ENCODE measurements at places on chromosomes 5 and 9.

DNA sequence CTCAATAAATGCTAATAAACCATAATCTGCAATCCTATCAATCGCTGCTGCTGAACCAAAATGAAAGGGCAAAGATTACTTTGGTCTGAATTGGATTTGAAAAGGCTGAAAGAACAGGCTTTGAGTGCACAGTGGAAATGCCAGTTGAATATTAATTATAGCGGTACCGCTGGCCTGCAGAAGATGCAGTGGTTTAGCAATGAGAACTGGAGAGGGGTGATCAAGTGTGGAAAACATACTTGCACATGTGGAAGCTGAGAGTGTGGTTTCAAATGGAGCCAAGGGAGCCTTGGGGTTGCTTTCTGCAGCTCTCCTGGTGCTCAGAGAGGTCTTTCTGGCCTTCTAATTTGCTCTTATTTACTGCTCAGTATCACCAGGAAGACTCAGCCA is 133.9 kb downstream of the PTTG1 start:
- DNase-seq: no peak

- no peak for DNase-seq
Observed at GRCh38 chr9:133950629-133951111, 41.5 kb downstream of the VAV2 start.

DNA sequence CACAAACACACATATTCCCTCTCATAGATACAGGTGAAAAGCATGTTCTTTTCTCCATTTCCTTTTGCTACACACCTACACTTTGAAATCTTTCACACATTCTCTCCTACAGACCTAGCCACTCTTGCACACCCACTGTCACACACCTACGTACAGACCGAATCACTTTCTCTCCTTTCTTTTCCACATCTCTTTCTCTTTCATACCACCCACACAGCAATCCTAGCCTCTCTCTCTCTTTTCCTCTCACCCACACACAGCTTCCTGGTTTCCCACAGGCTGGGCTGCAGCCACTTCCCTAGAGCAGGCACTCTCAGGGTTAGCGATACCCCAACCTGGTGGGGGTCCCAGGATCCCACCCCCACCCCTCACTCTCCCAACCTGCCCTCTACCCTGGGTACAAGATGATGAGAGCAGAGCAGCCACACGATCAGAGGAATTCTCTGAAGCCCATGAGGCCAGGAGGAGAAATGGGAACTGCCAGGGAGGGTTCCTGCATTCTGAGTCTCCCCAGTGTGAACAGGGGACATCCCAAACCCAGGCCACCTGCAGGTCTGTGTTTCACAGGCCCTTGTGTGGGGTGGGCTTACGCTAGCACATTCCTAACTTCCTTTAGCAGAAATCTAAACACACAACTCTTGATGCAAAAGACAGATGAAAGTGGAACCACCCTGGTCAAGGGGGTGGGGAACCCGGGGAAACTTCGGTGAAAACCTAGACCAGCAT is 17.1 kb upstream of the SYNPO start:
- DNase-seq: no peak

DNA sequence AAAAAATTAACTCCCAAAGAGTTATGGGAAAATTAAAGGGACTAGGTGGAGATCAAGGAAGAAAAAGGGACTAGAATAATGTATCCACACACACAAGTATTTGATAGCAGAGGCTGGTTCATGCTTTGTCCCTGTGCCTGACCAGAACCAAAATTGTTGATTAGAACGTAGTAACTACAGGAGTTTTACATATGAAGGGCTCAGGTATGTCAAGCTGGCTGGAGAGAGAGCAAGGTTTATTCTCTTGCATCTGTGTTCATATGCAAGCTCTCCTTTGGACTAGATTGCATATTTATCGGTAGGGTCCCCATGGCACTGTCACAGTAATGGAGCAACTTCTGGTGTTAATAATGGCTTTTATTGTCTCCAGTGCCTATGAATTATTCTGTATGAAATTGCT is 239.9 kb upstream of the TRPM3 start:
- no peak for DNase-seq

GRCh38 chr5:39302472-39302871 is 61.8 kb downstream of the C9 start:
- no peak for DNase-seq

DNA sequence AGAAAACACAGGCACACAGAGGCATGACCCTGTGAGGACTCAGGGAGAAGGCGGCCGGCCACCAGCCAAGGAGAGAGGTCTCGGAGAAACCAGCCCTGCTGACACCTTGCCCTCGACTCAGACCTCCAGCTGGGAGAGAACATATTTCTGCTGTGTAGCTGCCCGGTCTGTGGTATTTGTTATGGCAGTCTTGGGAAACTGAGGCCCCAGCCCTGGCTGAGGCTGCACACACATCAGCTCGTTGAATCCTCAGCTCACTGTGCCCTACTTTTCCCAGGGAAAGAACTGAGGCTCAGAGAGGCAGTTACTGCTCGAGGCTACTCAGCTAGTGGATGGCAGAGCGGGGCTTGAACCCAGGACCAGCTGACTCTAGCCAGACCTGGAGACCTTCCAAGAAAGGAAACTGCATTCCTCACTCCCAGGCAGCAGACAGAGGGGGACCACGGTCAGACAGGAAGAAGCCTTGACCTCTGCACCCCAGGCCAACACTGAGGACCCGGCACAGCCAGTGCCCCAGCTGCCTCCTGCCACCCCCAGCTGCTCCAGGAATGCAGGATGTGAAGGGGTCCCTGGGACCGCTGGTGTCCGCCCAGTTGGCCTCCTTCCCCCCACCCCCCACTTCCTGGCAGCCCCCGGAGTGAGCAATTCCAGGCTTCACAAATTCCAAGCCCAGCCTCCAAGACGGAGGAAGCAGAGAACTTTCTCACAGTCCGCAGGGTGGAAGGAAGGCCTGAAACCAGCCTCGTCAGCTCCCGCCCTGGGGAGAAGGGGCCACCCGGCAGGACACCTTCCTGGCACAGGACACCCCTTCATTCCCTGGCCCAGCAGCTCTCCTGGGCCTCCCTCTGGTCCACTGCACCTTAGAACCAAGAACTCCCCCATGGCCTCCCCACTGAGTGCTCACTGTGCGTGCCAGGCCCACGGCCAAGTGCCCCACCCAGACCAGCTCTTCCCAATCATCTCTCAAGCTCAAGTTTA is 69.9 kb downstream of the LRSAM1 start:
- DNase-seq: no peak

DNA sequence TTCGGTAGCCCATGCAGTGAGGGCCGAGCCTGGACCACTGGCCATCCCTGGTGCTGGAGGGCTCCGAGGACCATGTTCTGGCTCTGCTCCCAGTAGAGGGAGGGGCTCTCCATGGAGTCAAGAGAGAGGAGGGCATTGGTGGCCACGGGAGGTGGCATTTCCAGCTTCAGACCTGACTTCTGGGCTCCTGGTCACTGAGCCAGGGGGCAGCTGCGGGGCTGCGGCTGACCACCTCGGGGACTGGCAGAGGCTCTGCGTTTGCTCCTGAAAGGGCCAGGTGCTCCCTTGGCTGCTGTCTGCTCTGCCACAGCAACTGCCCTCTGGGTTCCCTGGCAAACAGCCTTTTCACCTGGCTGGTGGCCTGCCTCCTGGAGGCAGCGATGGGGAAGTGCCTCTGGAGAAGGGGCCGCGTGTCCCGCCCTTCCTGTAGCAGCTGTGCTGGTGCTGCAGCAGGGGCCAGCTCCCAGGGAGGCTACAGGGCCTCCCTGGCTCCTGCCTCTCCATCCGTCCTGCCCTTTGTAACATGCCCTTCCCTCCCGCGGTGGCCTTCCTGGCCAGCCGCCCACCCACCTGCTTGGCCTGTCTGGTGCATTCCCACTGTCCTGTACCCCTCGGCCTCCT is 144.6 kb downstream of the CACNA1B start:
- no peak for DNase-seq

DNA sequence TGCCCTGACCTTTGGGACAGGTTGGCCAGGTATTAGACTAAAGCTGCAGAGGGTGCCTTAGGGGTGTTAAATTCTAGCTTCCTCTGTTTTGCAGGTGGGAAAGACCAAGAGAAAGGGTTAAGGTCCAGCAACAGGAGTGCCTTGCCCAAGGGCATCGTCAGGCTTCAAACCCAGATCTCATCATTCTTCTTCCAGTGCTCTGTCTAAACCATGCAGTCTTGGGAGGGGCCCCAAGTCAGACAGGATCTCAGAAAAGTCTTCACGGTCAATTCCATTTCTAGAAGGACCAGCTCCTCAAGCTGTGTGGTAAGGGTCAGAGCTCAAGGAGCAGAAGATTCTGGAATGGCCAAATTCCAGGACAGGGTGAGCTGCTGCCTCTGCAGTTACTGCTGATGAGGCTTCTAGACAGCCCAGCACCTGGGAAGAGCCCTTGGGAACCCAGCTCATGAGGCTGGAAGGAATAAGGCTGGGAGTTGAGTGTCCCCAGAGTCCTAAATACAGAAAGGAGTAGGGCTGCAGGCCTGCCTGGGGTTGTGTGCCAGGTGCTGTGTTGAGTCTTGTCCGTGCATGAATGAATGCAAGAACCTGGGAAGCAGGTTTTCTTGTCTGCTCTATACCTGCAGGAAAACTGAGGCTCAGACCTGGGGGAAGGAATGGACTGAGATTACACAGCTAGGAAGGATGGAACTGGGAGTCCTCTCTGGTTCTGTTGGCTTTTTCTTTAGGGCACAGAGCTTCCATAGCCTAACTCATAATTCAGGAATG is 69.3 kb downstream of the WWC1 start:
- peak; percentile 58 for DNase-seq

- peak; percentile 1 for DNase-seq
Observed at GRCh38 chr5:33738967-33739366, 152.8 kb downstream of the ADAMTS12 start.

DNA sequence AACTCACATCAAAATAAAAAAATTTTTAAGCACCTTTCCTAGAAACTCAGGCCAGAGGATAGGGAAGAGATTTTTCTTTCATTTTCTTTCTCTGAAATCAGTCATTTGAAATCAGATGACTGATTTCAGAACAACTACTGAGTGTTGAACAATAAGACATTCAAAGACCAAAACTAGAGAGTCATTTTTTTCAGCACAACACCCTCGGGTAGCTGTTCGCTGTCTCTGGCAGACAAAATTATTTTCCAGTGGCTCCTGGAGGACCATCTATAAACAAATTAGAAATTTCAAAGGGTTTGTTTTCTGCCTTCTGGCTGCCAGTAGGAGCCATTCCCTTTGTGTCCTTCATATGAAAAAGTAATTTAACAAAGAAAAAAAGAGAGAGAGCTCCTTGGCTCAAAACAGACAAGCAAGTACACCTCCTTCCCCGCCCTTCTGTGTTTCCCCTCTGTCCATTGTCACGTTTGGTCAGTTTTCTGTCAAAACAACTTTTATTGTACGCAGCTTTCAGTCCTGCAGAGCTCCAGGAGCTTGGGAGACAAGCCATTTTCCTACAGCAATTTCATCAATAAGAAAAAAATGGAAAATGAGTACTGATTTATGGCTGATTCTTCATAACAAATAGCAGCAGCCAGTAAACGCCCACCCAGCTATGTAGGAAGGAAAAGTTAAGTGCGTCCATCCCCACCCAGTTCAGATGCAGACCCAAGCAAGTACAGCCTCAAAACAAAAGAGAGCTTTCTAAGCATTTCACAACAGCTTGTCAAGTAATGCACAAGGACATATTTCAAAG is 405.2 kb downstream of the ZNF608 start:
- no peak for DNase-seq

- DNase-seq: peak; percentile 8
Observed at GRCh38 chr9:35415402-35416097, 74.4 kb upstream of the RUSC2 start.

GRCh38 chr9:70475211-70475610 is 60.8 kb upstream of the KLF9 start:
- DNase-seq: no peak

DNA sequence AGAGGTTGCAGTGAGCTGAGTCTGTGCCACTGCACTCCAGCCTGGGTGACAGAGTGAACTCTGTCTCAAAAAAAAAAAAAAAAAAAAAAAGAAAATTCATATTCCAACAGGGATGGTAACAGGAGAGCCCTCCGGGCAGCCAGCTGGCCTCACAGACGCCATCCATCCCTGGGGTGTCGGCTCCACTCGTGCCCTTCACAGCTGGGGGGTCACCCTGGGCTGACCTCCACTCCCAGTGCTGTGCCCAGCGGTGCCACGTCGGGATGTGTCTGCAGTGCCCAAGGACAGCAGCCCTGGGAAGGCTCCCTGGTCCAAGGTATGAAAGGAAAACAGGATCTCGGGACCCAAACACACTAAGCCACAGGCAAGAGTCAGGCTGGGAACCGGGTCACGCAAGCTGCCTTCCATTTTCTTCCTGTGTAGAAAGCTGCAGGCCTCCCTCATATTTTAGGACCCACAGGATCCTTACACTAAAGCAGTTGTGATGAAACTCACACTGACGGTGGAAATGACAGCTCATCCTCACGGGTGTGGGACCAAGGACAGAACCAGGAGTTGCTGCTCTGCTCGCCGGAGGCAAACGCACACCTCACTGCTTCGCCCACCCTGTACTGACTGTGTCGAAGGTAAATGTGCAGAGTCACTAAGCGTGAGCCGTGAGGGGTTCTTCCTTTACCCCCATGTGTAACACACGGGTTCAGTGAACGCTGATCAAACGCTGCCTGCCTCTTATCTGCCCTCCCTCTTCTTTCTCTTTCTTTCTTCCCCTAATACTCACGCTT is 5.3 kb downstream of the SLC12A7 start:
- DNase-seq: no peak

DNA sequence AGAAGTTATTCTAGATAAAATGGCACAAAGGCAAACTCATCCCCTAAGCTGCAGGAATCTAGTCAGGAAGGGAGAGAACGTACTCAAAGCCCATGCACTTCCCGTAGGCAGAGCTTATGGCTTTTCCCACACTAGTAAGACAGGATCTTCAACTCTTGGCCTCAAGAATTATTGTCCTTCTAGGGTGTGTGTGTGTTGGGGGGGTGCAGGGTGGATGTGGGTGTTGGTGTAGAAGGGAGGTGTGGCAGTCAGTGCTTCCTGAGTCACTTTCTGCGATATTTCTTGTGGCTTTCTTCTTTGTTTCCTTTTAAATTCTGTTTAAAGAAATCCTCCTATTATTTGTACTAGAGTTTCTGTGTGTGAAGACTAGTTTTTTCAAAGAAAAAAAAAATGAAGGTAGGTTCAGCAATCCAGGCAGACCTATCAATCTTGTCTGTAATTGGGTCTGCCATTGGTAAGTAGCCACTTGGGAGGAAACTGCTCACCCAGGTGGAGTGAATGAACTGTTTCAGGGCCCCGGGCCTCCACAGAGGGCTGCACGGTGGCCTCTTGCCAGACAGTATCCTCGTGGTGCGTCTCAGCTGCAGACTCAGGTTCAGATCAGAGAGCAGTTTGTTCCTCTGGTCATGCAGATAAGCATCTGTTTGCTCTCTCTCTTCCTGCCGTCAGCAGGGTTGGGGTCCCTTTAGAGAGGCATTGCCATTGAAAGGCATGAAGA is 131.9 kb downstream of the NPR3 start:
- DNase-seq: peak; percentile 80

DNA sequence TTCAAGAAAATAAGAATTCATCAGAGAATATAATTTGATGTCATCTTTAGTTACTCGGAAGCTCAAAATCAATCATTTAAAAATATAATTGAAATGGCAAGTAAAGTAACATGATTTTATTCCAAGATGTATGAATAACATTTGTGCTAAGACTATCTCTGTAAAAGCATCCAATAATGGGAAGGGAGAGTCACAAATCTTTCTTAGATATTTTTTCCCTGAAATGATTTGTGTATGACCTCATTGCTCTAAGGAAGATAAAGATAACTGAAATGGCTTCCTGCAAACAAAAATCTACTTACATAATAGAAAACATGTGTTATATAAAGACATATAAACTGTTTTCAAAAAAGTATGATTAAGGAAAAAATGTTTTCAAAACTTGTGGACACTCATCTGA is 97.4 kb upstream of the FGF10 start:
- no peak for DNase-seq
